ENCODE measurements at places on chromosomes 6 and 20.

GRCh38 chr6:116500969-116501433 is 10.4 kb upstream of the CALHM5 start:
- no peak for DNase-seq

- no peak for DNase-seq
These were observed 6.3 kb upstream of the AP5S1 start for GRCh38 chr20:3813848-3814581.

GRCh38 chr6:150150821-150151646 is 8.2 kb downstream of the PPP1R14C start:
- no peak for DNase-seq

- DNase-seq: no peak
These were observed 75.4 kb upstream of the FRMD1 start for GRCh38 chr6:168154263-168154917.

DNA sequence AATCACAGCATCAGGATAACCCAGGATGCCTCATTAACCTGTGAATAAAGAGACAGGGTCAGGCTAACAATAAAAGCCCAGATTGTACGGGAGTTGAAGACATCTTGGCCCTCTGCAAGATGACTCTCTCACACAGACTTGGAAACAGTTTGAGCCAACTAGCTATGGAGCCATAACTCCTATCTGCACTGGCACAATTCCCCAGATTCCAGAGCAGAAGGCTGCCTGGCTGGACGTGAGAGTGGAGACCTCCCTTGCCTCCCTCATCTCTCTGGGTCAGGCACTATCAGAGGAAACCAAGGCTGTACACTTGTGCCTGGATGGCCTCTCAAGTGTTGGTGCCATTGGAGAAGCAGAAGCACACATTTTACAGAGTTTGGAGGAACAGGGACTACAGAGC is 312.6 kb downstream of the THBS2 start:
- DNase-seq: no peak

GRCh38 chr6:132404736-132405135 is 3.5 kb upstream of the MOXD1 start:
- no peak for DNase-seq

DNA sequence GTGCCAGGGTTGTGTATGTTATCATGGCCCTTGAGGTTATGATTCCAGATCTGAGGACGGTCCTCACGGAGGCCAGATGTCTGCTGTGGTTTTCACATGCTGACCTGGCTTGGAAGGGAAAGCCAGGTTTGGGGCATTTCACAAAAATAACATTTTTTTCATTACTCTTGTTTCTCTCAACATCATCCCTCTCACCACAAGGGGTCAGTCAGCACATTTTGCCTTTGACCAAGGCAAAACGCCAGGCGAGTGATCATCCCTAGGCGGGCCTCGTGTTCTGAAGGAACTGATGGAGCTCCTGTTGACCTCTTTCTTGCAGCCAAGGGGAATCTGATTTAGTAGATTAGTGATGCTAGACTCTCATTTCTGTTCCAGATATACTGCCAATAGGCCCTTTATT is 133.5 kb downstream of the TBC1D7 start:
- DNase-seq: no peak

DNA sequence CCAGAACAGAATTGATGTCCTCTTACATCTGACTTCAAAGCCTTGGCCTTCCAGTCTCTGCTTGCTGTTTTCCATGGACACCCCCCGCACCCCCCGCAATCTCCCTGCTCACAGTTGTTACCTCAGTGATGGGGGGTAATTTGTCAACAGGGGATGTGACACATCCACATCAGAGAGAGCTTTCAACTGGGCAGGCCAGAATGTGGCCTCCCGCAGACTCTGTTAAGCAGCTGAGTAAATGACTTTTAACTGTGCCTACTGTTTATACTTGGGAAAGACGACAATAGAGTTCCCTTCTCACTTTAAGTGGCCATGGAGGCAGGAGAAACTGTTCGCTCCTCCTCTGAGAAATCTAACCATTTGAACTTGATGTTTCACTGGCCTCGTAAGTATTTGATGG is 51.0 kb downstream of the TXNDC5 start:
- DNase-seq: no peak

GRCh38 chr6:140478631-140479030 is 1104.2 kb upstream of the CITED2 start:
- DNase-seq: no peak

- no peak for DNase-seq
These were observed 124.2 kb downstream of the LY86 start for GRCh38 chr6:6712449-6713403.

- DNase-seq: no peak
These were observed 111.2 kb upstream of the PTPN1 start for GRCh38 chr20:50398821-50399554.

- no peak for DNase-seq
These were observed 6.7 kb upstream of the CDKN1A start for GRCh38 chr6:36671687-36672375.

DNA sequence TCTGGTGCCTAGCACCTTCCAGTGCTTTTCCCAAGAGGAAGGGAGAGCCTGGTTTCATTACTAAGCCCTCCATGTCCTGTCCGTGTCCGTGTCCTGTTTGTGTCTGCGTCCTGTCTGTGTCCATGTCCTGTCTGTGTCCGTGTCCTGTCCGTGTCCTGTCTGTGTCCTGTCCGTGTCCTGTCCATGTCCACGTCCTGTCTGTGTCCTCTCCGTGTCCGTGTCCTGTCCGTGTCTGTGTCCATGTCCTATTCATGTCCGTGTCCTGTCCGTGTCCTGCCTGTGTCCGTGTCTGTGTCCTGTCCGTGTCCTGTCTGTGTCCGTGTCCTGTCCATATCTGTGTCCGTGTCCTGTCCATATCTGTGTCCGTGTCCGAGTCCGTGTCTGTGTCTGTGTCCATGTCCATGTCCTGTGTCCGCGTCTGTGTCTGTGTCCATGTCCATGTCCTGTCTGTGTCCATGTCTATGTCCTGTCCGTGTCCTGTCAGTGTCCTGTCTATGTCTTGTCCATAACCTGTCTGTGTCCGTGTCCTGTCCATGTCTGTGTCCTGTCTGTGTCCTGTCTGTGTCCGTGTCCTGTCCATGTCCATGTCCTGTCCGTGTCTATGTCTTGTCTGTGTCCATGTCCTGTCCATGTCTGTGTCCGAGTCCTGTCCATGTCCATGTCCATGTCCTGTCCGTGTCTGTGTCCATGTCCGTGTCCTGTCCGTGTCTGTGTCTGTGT is 54.4 kb upstream of the BHLHE23 start:
- DNase-seq: no peak

- no peak for DNase-seq
These were observed 34.2 kb upstream of the DDR1 start for GRCh38 chr6:30849903-30850651.

DNA sequence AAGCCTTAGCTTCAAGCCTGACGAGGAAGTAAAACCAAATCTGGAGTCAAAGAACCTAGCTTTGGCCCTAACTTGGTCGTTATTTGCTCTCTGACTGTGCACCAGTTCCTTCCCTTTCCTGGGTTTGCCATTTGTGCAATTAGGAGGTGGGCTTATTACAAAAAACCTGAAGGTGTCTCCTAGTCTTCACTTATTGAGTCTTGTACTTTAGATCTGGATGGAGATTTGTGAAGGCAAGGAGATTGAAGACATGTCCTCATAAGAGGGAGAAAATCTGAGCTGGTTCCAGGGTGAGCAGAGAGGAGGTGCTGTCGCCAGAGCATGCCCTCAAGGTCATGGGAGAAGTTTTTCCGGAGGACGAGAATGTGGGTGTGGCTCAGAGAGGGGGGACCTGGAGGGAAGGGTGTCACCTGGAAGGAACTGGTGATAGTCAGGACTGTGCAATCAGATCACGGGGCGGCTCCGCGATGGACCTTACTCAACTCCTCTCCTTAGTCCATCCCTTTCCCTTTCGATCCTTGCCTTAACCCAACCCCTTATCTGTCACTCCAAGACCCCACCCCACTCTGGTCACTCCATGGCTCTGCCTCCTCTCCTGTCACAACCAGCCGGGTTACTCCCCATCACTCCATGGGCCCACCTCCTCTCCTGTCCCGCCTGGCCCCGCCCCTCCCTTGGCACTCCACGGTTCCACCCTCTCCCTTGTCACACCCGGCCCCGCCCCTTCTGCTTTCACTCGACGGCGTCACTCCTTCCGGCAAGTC is 588 bp upstream of the ACSS2 start:
- no peak for DNase-seq

- DNase-seq: no peak
These were observed 3.9 kb downstream of the SYNJ2 start for GRCh38 chr6:157985378-157986155.

GRCh38 chr20:137668-138490 is 4.5 kb upstream of the DEFB126 start:
- DNase-seq: no peak

DNA sequence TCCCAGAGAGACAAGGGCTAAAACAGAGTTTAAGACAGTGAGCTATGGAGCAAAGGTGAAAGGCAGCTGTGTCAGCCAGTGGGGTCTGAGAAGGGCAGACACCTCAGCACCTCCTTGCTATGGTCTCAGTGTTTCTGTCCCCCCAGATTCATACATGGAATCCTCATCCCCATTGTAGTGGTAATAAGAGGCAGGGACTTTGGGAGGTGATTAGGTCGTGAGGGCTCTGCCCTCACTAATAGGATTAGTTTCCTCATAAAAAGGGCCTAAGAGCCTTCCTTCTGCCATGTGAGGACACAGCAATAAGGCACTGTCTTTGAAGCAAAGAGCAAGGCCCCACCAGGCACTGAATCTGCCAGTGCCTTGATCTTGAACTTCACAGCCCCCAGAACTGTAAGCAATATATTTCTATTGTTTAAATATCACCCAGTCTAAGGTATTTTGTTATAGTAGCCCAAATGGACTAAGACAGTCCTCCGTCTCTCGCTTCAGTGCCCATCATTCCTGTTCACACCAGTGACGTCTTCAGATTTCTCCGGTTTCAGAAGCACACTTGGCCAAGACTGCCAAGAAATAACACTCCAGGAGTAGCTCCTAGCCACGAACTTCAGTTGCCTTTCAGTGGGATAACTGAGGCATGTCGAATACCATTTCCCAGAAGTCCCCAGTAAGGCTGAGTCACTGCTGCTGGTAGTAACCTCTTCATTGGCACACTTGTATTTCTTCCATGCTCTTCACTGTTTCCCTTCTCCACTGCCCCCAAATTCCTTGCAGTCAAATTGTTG is 32.8 kb downstream of the SLC13A3 start:
- DNase-seq: no peak

DNA sequence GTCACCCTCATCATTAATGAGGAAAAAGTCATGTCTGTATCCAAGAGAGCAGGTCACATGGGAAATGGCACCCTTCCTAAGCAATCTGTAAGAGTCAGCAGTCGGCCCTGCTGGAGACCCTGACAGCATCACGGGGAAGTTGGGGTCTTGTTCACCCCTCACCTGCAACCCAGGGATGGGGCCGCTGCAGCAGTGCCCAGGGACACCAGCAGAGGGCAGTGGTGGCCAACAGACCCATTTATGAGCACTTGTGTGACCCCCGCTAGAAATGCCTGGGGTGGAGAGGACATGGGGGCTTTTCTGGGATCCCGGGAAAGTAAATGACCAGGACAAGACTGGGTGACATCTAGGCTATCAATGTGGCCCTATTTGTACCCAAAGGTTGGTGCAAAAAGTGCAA is 35.9 kb downstream of the ANKRD60 start:
- no peak for DNase-seq

DNA sequence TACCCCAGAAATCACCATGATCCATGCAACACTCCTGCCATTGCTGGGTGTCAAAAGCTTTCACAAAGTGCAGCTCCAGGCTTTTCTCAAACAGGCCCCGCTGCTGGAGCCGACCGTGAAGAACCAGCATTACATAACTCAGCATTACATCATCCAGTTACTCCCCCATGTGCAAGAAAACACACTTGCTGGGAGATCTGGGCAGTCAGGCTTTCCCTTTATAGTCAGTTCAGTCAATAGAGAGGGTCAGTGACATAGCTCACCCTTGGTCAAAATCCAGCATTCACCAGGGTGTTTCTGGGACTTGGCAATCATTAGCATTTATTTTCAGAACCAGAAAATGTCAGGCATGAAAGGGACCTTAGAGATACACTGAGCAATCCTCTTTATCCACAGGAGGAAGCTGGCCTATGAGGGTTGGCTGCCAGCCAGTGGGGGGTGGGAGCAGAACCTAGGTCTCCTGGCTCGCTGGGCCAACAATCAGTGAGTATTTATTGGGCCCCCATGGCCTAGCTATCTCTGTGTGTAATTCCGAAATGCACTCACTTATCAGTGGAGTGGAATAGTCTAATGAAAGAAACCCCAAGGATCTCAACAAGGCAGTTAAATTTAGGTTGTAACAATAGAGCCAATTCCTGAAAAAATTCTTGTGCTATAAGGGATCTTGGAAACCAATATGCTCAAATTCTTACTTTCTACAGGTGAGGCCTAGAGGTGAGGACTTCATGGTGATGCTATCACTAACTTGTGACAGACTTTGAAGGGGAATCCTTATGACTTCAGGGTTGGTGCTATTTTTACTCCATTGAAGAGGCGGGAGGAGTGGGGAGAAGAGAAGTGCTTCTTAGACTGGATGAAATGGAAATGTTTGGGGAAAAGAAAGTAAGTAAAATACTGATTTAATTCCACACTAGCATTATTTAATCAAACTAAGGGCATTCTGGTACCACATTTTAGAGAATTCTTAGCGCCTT is 54.6 kb downstream of the LYRM4 start:
- DNase-seq: no peak

GRCh38 chr20:25992146-25992545 is 295.5 kb upstream of the ZNF337 start:
- no peak for DNase-seq

DNA sequence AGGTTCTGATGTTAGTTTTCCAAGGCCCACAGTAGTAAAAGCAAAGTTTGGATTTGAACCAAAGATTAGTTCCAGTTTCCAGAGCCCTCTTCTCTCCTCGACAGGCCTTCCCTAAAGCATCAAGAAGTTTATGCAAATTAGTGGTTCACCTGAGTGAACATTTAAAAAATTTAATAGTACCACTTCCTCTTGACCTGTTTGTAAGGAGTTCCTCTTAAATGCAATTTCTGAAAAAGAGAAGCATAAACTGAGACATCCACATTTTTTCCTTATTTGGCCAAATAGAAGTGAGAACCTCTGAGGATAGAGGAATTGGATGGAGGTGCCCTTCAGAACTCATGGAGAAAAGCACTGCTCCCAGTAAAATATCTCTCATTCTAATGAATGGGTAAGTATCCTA is 1.2 kb upstream of the DSE start:
- no peak for DNase-seq

DNA sequence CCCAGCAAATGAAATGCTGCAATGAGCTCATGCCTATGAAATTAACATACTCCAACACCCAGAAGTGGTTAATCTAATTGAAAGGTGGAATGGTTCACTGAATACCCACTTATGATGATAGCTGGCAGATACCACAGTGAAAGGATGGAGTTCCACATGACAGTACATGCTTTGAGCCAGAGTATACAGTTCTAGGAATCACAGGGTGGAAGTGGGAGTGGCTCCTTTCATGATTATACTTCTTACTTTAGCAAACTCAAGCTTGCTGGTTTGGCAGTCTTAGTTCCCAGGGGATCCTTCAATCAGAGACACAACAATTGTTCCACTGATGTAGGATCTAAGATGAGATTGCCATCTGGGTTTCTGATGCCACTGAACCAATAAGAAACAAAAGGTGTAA is 21.5 kb downstream of the CD164 start:
- DNase-seq: no peak

Measured in stimulated activated CD8-positive, alpha-beta memory T cell treated with anti-CD3 and anti-CD28 coated beads, Interleukin-4, amount 100 ng/mL, for 1 hour (primary cell).